Adipocyte (in vitro differentiated cells): ENCODE measurements at places on chromosomes 5 and 9.

- DNase-seq, result no peak
Observed at GRCh38 chr5:111855356-111855755, 98.4 kb upstream of the NREP start.

DNA sequence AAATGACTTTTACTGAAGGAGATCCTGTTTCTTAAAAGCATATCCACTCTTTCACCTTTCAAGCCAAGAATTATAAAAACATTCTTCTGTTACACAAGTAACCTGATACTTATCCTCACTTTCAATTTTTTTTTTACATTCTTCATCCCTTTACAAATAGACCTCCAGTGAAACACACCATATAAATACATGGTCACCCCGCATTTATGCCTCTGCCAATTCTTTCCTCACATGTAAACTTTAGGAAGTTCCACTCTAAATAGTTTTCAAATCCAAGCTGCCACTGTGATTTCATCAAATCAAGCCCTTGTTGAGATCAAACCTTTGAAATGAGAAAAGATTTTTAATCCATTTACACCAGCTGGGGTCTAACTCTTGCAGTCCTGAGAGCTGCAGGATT lies 40.0 kb downstream of the GAS1 start:
- DNase-seq, result peak; percentile 43

DNA sequence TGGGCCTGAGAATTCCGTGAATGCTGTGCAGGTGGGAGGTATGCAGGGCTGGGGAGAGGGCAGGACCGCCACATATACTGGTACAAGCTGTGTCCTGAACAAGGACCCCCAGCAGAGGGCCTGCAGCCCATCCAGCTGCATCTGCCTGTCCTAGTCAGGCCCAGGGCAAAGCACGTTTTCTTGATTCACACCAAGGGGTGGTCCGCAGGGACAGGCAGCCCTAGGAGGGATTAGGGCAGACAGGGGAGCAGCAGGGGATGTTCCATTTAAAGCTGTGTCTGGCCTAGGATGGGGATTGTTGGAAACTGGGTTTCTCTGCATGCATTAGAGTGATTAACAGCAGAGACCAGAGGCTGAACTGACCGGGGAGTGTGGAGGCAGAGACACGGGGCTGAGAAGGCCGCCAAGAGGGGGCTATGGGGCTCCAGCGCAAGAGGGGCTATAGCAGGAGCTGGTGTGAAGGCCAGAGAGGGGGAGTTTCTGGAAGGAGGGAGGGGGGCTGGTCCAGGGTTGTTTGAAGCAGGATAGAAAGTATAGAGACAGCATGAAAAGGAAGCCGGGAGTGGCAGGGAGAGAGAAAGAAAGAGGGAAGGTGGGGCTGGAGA lies 2.7 kb downstream of the GRM6 start:
- no peak for DNase-seq

DNA sequence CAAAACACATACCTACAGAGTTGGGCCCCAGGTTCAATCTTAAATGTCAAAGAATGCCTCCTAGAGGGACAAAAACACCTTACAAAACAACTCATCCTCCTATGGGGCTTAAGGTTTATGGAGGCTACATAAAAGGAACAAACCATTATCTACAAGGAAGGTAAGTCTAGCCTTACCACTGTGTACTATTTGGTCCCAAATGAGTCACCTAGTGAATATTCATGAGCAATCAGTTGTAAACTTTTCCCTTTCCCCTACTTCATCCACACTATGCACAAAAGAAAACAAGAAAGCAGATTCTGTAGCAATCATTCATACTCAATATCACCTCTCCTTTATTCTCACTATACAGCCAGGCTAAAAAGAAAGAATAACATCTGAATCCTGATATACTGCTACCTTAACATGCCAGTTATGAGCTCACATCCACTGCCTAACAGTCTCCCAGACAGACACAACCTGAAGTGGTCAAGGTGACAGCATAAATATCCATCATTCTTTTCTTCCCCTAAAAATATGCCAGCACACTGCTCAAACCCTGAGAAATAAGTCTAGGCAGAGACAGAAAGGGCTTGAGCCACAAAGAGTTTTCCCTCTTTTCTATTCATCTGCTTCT lies 6.2 kb downstream of the OXCT1 start:
- peak; percentile 24 for DNase-seq

- peak; percentile 68 for DNase-seq
Observed at GRCh38 chr5:124932791-124933600, 186.6 kb upstream of the ZNF608 start.

DNA sequence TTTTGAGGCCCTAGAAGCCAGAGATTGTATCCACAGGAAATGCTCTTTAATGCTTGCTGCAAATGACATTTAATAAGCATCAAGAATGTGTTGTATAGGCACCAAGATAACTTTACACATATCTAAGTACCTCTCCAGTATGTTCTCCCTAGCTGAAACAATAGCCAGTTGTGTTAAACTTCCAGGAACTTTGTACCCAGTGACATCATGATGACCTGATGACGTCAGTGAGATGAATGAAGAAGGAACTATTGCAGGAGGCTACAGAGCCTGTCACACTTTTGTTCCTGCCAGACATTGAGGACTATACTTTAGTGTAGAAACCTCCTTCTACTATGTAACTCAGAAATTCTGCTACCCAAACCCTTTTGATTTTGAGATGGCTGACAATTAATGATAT lies 129.8 kb downstream of the CD180 start:
- no peak for DNase-seq

GRCh38 chr5:116905885-116906284 lies 331.3 kb upstream of the SEMA6A start:
- no peak for DNase-seq

GRCh38 chr9:134371731-134372130 lies 45.5 kb downstream of the RXRA start:
- DNase-seq, result no peak
